C1 segment of cervical spinal cord (tissue), 14 donors: ENCODE measurements at places on chromosomes 7 and 10.
A peak's percentile ranks its signal among the peaks of the same experiment; 100 is the strongest.

DNA sequence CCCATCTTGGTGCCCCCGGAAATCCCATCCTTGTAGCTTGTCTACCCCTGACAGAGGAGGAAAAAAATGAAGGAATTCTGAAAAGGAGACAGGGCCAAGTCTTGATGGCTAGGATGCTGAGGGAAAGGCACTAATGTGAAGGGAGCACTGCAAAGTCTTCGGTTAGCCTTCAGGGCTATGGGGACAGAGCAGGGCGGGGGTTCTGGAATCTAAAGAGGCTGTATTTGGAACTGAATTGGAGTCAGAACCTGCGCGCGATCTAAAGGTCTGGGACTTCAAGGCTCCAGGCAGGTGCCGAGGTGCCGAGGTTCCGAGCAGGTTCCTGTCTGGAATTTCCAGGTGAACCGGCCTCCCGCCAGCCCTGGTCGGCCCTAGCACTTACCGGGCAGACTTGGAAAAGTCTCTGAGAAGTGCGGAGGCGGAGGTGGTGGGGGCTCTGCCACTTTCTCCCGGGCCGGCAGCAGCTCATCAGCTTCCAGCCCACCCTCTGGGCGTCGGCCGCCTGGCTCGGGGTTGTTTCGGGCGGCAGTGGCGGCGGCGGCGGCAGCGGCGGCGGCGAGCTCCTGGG lies 781 bp downstream of the GBX1 start:
- DNase-seq, result no peak

- DNase-seq, result no peak
Observed at GRCh38 chr7:137354396-137354795, 10.9 kb upstream of the PTN start.

DNA sequence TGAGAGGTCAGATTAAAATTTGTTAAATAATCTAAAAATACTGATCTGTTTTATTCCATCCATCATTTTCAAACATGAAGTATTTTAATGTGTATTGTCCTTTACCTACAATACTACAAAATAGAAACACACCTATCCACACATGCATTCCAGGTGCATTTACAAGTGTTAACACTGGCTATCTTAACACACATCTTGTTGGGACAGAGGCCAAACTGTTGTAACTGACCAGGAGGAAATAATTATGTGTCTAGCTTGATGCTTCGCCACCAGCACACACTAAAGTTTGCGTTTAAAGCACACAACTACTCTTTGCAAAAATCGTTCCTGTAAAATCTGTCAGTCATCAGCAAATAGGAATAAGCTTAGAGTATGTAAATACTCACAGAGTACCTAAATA lies 2.8 kb downstream of the PANK1 start:
- no peak for DNase-seq

- no peak for DNase-seq
Observed at GRCh38 chr10:27153329-27153728, 855 bp downstream of the YME1L1 start.

- no peak for DNase-seq
Observed at GRCh38 chr10:10500937-10501336, 516.7 kb upstream of the CELF2 start.

- no peak for DNase-seq
Observed at GRCh38 chr7:645606-646005, 80.9 kb upstream of the DNAAF5 start.

GRCh38 chr10:49144058-49144720 lies 10.4 kb upstream of the FAM170B start:
- no peak for DNase-seq

DNA sequence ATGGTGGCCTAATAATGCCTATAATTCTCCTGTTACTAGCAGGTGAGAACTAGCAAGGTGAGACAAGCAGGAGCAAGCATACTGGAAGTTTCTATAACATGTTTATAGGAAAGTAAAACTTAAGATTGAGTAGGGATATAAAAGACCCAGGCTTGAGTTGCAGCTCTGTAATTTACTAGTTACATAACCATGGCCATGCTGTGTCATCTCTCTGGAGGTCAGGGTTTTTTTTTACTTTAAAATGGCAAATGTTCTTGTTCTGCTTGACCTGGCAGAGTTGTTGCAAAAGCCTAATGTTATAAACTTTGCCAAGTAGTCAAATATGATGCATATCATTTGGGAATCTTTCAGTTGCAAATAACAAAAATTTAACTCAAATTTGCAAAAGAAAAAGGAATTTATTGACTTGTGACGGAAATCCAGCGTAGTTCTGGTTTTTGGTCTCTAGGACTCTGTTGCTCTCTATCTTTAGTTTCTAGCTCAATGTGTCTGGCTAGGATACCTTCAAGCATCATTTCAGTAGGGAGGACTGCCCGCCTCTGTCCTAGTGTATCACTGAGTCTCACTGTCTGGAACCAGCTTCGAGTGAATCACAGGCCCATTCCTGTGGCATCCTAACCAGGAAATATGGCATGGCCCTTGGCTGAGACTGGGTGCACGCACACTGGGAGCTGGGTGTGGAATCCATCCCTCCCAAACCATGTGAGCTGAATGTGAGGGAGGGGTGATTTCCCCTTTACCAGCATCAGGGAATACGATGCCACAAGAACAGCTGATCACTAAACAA lies 67.9 kb downstream of the ADAM22 start:
- DNase-seq, result no peak

GRCh38 chr7:36986948-36987724 lies 262.8 kb upstream of the AOAH start:
- peak; percentile 39 for DNase-seq
